ENCODE measurements at places on chromosomes 2 and 18.

DNA sequence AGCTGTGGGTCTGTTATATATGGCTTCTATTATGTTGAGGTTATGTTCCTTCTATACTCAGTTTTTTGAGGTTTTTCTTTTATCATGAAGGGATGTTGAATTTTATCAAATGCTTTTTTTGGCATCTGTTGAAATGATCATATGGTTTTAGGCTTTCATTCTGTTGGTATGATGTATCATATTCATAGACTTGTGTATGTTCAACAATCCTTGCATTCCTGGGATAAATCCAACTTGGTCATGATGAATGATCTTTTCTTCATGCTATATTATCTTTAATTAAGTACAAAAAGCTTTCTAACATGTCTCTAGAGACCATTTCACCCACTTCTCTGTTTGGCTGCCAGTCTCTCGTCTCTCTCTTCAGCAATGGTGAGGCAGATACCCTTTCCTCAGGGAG, 54.2 kb downstream of the MDH1 start:
- DNase-seq, result no peak

- peak; percentile 51 for DNase-seq
Measured at GRCh38 chr2:222693837-222694236, 22.4 kb downstream of the MOGAT1 start.

DNA sequence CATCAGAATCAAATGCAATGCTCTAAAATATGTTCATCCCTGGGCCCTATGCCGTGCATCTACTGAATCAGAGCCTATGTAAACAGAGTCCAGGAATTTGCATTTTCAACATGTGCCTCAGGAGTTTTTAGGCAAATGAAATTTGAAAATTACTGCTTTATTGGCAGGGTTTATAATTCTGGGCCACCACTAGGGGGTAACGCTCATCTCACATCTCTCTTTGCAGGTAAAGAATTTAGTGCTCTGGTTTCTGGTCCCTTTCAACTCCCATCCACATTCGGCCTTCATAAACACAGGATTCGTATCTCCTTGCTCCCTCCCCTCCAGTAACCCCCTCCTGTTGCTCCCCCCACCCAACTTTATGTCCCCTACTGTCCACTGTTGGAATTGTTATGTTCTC, 49.3 kb downstream of the LYPD6B start:
- no peak for DNase-seq

DNA sequence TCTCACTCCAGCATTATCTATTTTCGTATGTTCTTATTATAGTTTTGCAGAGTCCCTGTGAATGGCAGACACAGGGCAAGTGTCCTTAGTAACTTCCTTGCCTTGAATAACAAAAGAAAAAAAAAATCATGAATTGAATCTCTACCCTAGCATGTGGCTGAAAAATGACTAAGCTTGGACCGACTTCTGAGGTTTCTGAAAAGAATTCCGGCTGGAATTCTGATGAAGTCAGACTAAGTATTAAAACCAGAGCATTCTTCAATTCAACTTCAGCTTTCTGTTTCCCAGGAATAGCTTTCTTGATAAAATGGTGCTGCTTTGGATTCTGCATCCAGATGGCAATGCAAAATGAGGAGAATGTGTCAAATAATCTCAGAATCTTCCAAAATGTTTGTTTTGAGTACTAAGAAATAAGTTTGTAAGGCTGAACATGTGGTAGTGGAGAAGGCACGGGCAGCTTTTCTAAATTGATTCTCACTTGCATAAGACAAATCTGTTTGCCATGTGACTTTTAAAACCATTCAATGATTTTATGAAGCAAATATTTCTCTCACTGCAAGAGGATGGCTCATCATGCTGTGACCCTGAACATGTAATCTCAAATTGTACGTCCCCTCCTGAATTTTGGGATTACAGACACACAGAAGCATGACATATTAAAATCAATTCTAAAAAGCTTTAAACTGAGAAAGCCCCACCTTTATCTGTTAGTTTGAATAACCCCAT, 1462.8 kb upstream of the LRRTM1 start:
- DNase-seq, result peak; percentile 1

DNA sequence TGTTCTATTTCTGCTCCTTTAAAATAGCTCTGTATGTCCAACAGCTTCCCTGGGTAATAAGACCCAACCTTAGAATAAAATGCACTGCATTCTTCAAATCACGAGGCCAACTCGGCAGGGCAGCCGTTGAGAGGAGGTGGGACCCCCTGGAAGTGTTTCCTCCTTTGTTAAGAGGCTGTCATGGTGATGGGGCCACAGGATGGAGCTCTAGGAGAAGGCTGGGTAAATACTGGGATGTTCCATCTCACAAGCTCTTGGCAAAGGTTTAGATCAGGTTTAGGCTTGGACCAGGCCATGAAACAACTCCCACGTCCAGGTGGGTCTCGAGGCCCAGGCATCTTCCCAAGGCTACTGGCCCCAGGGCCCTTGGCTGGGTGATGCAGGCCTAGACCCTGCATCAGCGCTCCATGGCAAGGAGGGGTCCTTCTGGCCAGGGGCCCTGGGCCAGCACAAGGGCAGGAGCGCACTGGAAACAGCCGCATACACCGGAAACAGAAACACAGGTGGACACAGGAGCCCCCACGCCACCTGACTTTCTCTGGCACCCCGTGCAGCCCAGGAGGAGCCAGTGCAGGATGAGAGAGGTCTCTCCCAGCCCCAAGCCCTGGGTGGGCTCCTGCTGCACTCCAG, 38.8 kb upstream of the OTOS start:
- no peak for DNase-seq

GRCh38 chr2:33167622-33168245, 221.0 kb downstream of the LTBP1 start:
- peak; percentile 26 for DNase-seq
